ENCODE measurements at places on chromosomes 6 and 20.

DNA sequence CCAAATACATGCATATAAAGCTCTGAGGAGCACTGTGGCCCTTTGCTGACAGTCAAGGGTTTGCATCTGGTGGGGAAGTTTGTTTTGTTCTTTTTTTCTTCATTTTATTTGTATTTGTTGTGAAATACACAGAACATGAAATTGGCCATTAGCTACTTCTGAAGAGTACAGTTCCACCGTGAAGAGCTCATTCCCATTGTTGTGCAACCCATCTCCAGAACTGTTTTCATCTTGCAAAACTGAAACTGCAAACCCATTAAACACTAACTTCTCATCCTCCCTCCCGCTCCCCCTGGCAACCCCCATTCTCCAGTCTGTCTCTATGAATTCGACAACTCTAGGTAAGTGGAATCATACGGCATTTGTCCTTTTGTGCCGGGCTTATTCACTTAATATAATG is 231.3 kb downstream of the TFAP2C start:
- DNase-seq = no peak

DNA sequence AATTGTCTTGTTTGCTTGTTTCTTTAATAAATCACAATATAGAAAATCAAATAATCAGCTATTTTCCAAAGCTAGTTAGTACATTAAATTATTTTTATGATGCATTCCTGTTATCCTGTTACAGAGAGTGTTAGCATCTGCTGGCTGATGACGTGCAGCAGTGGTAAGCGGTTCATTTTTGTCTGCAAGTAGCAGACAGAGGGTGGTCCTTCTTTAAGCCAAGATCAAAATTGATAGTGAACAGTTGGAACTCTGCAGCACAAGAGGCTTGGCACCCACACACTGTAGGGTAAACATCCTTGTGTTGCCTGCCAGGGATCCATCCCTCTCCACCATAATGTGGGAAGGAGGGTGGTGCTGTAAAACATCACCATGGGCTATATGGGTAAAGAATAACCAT is 158.3 kb downstream of the FRK start:
- no peak for DNase-seq

DNA sequence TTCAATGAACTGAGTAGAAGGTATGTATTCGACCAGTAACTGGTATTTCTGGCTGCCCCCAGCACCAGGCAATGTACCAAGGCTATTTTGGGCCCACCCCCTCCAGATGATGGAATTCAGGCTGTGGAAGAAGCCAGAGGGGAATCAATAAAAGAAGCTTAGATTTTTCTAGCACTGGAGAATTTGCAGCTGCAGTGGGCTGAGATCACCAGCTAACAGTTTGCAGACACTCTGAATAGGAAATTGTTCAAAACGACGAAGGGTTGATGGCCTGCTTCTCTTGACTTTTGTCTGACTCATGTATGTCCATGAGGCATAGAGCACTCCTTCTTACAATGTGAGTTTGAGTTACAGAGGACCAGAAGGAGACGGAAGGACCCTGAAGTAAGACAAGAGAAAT is 32.4 kb upstream of the FBXO9 start:
- DNase-seq = no peak

GRCh38 chr20:9211016-9211760 is 142.3 kb downstream of the PLCB4 start:
- no peak for DNase-seq

- peak; percentile 18 for DNase-seq
Observed at GRCh38 chr20:38369389-38369788, 23.1 kb downstream of the LBP start.

GRCh38 chr6:153117986-153118879 is 12.8 kb downstream of the RGS17 start:
- no peak for DNase-seq

DNA sequence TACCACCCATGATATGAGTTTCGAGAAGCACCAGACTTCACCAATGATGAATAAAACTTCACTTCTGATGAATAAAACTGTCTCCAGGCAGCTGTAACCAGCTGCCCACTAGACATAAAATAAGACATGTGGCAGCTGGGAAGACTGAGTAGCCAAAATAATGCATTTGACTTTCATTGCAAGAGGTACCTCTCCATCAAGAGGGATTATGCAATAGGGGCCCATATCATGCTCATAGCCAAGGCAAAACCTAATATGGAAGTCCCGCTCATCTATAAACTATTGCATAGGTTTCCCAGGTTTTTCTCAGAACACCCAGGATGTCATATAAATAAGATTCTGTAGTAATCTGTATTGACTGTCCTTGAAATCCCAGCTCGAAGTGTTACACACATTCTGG is 155.5 kb downstream of the SIM1 start:
- DNase-seq = no peak

All from A673 (cell line).